ENCODE measurements at places on chromosomes 1 and 21.

- DNase-seq, result no peak
These were observed 7.5 kb downstream of the KAZN start for GRCh38 chr1:14605945-14606344.

DNA sequence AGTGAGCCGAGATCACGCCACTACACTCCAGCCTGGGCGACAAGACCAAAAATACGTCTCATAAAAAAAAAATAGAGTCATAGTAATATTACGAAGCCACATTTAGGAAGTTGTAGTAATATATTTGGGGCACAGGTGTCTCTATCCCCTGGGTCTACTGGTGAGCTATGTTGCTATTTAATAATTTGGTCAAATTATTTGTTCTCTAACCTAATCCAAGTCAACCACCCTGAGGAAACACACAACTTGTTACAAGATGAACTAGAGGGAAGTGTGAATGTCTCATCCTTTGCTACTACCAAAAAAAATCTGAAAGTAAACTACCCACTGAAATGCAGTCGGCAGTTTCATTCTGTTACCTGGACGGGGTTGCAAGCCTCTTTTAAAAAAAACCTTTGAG, 35.3 kb downstream of the RGS8 start:
- no peak for DNase-seq

GRCh38 chr1:187999973-188000372, 1171.2 kb downstream of the PLA2G4A start:
- peak; percentile 39 for DNase-seq

DNA sequence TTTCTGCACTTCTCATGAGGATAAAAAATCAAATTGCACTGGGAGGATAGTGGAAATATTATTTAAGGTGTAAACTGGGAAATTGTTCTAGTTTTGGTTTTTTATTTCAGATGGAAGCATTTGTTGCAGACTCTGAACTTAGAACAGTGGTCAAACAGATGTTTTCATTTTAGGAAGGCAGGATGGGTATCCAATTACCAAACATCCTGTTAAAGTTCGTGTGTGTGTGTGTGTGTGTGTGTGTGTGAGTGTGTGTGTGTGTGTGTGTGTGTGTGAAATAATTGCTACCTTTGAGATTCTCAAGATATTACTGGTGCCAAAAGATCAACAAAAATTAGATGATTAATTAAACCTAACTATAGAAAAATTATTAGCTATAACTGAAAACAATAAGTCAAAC, 24.3 kb upstream of the DUSP10 start:
- DNase-seq, result peak; percentile 7

DNA sequence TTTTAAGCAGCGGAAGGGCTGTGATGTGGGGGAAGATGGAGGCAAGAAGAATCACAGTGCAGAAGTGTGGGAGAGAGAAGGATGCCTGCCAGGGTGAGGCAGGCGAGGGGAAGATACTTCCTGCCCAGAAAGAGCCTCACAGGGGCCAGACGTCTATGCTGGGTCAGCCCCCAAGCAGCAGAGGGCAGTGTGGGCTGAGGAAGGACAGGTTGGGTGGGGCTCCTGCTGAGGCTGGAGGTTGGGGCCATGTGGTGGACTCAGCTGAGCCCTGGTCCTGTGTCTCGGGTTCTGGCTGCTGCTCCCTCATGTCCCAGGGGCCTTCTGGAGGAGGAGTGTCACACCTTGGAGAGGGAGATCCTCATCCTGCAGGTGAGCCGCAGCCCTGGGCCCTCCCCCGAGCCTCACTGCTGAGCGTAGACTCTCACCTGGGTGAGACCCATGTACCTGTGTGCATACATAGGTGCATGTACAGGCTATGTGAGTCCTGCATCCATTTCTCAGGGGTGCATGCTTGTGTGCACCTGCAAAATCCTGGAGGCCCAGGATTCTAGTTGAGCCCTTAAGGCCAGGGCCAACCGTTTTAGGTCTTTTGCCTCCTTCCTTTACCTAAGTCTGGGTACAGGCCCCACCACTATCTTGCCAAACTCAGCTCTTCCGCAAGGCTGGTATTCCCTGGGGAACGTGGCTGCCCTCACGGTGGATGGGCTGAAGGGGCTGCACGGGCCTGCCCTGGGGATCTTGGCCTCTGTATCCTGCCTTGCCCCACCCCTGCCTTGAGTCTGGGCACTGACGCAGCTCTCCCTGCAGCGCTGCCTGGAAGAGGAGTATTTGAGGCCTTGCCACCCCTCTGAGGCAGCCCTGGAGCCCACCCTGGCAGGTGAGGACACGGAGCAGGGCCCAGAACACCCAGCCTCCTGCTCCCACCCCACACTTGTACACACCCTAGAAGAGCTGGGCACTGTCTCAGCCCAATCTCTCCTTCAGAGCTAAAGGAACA, 3.7 kb downstream of the CCDC24 start:
- DNase-seq, result peak; percentile 38
